ENCODE measurements at places on chromosomes 1 and 21. TPM values are rescaled to one million over a fixed set of nuclear protein-coding genes. Genes with fewer than 3 reads are reported as not detected.

DNA sequence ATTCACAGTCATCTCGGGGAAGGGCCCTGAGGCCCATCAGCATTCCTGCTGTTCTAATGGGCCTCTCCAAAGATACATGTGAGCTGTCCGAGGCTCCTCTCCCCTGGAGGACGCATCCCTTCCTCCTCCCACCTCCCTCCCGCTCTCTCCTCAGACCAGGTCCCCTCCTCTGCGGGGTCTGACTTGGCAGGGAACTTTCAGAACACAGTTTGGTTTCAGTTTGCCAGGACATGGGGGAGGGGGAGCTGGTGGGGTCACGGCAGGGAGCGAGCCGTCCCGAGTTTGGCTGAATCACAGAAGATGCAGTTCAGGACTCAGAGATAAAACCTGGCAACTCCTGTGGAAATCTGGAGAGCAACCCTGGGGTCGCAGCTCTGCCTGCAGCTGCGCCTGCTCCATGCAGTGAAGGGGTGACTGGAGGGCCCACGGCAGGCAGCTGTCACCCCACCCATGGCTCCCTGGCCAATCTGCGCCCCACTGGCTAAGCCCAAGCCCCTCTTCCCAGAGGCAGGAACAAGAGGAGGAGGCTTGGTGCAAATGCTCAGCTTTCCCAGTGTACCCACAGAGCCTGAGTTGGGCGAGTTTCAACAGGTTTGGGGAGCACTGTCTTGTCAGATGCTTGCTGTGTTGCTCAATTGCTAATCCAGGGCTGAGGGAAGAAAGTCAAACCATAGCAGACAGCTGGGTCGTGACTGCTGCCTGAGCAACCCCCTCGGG, 5.7 kb downstream of the WNT4 start:
- no peak for DNase-seq

- no peak for DNase-seq
Observed at GRCh38 chr1:161382214-161383019, 14.7 kb upstream of the CFAP126 start.

GRCh38 chr1:228345201-228345930, 61.3 kb downstream of the TRIM11 start:
- peak; percentile 55 for DNase-seq

DNA sequence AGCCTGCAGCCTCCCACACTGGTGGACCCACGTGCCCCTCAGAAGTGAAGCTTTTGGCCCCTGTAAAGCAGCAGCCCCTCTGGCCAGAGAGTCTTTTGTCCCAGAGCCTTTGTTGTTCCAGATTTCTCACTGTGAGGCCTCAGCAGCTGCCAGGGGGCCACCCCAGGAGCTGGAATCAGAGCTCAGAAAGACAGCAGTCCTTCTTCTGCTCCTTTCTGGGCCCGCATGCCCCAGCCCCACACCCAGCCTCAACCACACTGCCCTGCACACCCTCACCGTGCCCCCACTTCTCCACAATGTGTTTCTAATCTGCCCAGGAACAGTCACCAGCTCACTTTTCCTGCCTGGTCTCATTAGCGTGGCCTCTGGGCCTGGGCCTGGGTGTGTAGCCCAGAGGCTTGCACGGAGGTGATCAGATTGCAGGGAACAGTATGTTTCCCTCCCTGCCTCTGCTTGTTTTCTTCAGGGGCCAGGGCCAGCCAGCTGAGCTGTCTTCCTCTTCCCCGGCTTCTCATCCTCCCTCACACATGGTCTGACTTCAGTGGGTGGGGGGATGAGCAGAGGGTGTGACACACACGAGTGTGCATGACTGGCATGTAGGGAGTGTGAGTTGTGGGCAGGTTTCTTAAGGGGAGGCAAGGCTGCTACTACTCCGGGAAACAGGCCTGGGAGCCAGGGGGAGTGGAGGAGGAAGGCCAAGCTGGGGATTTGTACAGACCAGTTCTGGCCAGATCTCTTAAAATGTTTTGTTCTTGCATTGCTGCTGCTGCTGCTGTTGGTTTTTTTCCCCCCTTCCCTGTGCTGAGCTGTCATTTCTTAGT, 82.5 kb upstream of the ZNF648 start:
- peak; percentile 87 for DNase-seq

DNA sequence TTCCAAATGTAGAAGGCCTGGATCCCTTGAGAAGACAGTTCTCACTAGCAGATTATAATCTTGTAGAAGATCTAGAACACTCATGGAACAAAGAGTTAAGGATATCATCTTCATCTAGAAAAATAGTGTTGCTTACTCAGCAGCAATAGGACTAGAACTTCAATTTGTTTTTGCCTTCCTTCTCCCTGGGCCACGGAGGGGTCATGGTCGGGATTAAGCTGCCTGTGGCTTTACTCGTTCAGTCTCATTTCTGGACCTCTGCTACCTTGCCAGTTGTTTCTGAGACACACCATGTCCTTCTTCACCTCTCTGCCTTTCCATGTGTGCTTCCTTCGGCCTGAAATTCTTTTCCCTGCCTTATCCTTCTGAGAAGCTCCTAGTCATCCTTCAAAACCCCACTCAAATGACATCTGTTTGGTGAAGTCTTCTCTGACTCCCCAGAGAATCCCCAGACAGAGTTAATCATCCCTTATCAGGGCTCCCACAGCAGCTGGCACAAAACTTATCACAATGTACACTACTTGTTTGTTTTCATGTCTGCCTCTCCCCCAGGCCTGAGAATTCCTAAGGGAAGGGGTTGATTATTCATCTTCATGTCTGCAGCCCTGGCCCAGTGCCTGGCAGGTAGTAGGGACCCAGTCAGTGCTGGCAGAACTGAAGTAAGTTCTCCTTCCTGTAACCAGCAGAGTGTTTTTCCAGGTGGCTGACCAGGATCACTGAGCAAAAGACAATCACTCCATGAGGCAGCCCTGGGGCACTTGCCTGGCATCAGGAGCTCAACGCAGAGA, 15.5 kb upstream of the SNX27 start:
- DNase-seq, result no peak

GRCh38 chr1:230335861-230336522, 90.1 kb downstream of the PGBD5 start:
- peak; percentile 61 for DNase-seq

GRCh38 chr1:175865041-175865766, 121.8 kb upstream of the TNR start:
- peak; percentile 49 for DNase-seq

- DNase-seq, result no peak
Observed at GRCh38 chr1:212430955-212431394, 1.7 kb upstream of the NENF start.

GRCh38 chr1:84037758-84038611, 39.1 kb upstream of the TTLL7 start:
- DNase-seq, result no peak

GRCh38 chr1:81197591-81197990, 603.1 kb upstream of the ADGRL2 start:
- DNase-seq, result no peak

Gene TM2D1
- 34.2 TPM for total RNA-seq
